ENCODE measurements at places on chromosomes 4 and X. TPM values are rescaled to one million over a fixed set of nuclear protein-coding genes. Genes with fewer than 3 reads are reported as not detected.

ING2 gene
- 8.4 TPM for total RNA-seq

CYLC1 gene
- total RNA-seq, result not detected

SLC49A3 gene
- total RNA-seq, result 11.5 TPM

PALLD gene
- total RNA-seq, result 48.2 TPM

Measured in endothelial cell of umbilical vein (primary cell).